ENCODE measurements at places on chromosomes 7 and 10. TPM values are rescaled to one million over a fixed set of nuclear protein-coding genes. Genes with fewer than 3 reads are reported as not detected.
A peak's percentile ranks its signal among the peaks of the same experiment; 100 is the strongest.

RHOBTB1 gene
- total RNA-seq = not detected

AGR3 gene
- not detected for total RNA-seq

DNA sequence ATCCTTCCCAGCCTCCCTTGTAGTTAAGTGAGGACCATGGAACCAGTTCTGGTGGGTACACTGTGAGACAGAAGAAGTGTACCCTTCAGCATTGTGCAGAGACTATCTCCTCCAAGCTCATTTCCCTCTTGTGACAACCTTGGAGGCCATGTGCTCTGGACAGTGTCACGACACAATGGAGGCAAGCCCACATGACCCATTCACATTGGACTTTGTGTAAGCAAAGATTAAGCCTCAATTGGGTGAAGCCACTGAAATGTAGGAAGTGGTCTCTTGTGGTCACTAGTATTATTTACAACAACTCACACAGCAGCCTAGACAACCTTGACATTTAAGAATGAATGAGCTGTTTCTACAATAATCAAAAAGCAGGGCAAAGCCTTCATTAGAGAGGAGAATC lies 124.2 kb downstream of the INHBA start:
- DNase-seq = no peak

DNA sequence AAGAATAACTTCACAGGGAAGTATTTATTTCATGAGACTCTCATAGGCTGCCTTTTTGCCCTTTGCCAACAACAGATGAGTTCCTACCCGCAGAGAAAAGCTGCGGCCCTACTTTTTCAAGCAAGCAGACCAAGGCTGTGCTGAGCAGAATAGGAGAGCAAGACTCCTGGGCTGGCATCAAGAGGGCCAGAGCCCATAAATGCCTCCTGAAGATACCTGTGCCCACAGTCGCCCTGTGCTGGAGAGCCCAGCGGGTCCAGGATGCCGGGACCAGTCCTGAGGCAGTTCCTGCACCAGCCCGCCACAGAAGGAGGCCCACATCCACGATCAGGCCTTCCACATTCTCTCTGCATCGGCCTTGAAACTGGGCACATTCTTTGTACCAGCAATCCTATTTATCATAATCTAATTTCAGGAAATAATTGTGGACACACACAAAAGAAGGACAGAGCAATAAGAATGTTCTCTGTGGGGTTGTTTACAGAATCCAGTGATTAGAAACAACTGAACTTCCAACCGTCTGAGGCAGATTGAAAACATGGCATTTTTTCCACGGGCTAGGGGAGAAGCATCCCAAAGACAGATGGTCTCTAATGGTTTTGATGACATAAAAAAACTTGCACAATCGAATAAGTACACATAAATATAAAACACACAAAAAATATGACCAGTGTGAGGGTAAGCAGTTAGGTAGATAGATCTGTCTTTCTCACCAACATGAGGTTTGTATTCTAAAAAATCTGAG lies 95.6 kb downstream of the CPXM2 start:
- DNase-seq = no peak

DNA sequence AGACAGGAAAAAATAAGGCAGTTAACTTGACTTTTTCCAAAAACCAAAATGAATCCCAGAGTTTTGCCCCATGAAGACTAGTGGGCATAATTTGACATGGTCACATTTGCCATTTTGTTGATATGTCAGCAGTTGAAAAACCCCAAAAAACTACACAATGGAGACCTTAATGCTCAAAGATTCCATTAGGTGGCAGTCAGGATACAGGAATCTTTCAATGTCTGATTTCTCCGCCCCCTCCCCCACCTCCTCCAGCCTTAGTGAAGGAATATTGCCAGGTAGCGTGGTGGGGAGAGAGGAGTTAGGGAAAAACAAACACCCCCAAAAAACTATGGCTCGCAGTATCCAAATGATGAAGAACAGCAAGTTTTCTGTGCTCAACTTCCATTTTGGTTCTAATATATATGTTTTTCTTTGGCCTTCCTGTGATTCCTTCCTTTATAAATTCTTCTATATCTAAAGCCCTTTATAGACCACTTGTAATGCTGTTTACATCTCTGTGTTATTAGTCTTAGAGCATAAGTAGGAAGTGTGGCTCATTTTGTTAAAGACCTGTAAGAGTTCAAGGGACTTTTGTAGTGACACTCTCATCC lies 6.7 kb upstream of the SMNDC1 start:
- no peak for DNase-seq

DNA sequence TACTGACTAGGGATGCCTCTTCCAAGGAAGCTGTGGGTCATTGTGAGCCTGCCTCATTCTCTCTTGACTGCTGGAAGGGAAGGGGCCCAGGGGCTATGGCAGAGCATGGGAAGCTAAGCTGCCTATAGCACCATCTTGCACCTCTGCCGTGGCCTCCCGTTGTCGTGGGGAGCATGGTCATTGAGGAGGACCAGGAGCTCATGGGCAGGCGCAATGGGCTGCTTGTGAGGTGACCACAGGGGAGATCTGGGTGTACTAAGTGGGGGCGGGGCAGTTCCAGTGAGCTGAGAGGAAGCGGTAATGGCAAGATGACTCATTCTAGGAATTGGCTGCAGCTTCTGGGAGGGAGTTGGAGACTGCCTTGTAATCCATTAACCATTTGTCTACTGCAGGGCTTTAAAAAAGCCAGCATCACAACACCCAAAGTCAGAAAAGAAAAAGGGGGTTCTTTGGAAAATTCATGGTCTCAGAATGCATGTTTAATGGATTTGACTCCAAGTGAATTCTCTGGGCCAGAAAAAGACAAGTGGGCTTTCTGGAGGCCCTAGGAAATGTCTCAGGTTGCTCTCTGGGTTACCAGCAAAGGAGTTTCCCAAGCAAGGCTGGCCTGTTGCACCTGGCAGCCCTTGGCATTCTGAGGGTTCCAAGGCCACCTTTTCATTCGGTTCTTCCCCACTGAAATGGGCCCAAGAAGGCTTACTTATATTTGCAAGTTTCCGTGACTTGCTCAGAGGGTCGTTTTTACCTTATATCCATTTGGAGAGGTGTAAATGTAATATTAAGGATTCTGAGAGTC lies 3.6 kb downstream of the DUSP5 start:
- peak; percentile 96 for DNase-seq

- DNase-seq = no peak
These were observed 384.4 kb downstream of the TNS3 start for GRCh38 chr7:47197486-47197885.

A1CF gene
- not detected for total RNA-seq

GRCh38 chr10:88332503-88333247 lies 250.4 kb downstream of the RNLS start:
- DNase-seq = no peak

TMEM229A gene
- total RNA-seq = not detected

GRCh38 chr10:13990946-13991345 lies 339.8 kb downstream of the FRMD4A start:
- no peak for DNase-seq

- no peak for DNase-seq
These were observed 314.4 kb upstream of the BMPER start for GRCh38 chr7:33590916-33591315.

NKX1-2 gene
- not detected for total RNA-seq

DNA sequence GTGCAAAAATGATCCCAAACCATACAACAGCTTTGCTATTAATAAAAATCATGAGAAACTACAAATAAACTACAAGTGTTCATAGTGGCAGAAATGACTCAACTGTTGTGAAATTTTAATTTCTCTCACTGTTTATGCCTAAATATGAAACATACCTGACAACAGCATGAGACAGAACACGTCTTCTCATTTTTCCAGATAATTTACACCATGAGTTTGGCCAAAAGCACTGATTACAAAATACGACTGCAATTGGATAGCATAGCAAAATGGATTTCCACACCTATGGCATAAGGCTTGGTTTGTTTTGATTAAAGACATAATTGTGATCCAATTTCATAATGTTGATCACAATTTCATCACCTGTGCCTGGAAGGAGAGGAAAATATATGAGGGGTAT lies 608.6 kb downstream of the GATA3 start:
- no peak for DNase-seq

DYNC1I1 gene
- total RNA-seq = not detected

MBLAC1 gene
- total RNA-seq = 6.5 TPM

GRCh38 chr10:129715805-129716204 lies 248.3 kb downstream of the EBF3 start:
- no peak for DNase-seq

- no peak for DNase-seq
These were observed 48.5 kb upstream of the SLC29A3 start for GRCh38 chr10:71270301-71271220.

DNA sequence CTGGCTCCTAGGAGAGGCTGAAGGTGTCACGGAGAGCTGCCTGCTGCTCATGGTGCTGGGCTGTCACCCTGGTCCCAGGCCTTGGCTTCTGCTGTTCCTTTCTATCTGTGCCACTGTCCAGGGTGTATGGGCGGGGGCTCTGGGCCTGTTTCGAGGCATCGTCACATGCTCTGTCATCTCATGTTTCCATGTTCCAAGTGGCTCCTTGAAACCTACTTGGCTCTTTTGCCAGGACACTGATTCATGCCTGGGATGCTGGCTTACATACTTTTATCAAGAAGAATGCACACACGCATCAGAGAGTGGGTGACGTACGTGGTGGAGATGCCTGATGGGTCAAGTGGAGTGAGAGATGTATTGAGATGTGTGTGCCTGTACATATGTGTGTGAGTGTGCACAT lies 50.9 kb downstream of the ADCY1 start:
- no peak for DNase-seq

GRCh38 chr10:87562750-87563149 lies 58.1 kb downstream of the MINPP1 start:
- no peak for DNase-seq

GRCh38 chr10:21238717-21239116 lies 286.8 kb downstream of the SKIDA1 start:
- no peak for DNase-seq

DNA sequence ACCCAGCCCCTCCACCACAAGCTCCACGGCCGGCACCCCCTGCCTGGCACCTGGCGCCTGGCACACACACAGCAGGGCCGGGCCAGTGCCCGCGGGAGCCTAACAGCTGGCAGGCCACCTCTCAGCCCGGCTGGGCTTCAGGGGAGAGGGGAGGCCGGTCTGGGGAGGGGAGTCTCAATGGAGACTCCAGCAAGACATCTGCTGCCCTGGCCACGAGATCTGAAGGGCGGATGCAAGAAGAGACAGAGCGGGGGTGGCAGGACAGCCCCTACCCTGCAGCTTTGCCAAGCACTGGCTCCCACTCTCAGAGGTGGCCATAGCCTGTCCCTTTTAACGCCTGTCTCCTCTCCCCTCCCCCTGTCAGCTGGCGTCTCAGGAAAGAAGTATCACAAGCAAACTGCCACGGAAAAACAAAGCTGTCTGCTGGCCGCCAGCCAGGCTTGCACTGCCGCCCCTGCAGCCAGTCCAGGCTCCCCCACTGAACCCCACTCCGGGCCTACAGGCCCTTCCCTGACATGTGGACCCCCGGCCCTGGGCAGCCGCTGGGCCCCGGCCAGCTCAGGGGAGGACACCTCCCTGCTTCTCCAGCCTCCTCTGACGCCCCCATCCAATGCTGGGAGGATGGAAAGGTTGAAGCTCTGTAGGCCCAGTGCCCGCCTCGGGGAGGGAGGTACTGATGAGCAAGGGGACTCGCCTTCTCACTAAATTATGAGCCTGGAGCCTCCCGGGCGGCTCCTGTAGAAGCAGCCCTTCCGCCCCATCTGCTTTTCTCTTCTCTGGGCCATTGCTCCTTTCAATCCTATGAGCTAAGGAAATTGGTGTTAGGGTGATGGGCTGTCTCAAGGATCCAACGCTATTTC lies 178.4 kb downstream of the ARHGAP12 start:
- DNase-seq = peak; percentile 45

MAGI2 gene
- 0.19 TPM for total RNA-seq

- no peak for DNase-seq
These were observed 266.6 kb downstream of the SUGCT start for GRCh38 chr7:40401406-40401805.

DNA sequence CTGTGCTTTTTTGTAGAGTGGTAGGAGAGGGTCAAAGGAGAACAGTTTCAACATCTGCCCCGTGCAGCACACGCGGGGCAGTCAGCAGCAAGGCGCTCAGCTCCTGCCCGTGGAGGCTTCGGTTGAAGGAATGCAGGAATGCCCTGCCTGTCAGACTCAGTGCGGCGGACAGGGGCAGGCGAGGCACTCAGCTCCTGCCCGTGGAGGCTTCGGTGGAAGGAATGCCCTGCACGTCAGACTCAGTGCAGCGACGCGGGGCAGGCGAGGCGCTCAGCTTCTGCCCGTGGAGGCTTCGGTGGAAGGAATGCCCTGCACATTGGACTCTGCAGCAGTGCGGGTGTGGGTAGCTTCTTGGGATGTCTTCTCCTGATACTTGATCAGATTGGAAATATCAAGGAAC lies 37.0 kb downstream of the PPP2R2D start:
- no peak for DNase-seq

PAPSS2 gene
- 2.6 TPM for total RNA-seq

GRCh38 chr7:100370746-100371145 lies 2.5 kb upstream of the PILRA start:
- DNase-seq = no peak

- DNase-seq = no peak
These were observed 305.1 kb upstream of the CSTF2T start for GRCh38 chr10:52004342-52004949.

DNA sequence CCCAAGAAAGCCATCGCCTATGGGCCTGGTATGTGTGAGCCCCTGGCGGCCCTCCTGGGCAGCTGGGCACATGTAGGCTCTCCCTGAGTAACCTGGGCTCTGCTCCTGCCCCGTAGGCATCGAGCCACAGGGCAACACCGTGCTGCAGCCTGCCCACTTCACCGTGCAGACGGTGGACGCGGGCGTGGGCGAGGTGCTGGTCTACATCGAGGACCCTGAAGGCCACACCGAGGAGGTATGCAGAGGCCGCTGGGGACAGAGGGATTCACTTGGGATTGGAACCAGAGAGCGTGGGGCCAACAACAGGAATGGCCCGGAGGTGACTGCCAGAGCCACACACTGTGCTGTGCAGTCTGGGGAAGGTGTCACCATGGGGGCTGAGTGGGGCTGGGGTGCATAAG lies 7.3 kb downstream of the FLNC start:
- DNase-seq = no peak

GRCh38 chr10:132514821-132515520 lies 22.6 kb upstream of the INPP5A start:
- DNase-seq = no peak

DNA sequence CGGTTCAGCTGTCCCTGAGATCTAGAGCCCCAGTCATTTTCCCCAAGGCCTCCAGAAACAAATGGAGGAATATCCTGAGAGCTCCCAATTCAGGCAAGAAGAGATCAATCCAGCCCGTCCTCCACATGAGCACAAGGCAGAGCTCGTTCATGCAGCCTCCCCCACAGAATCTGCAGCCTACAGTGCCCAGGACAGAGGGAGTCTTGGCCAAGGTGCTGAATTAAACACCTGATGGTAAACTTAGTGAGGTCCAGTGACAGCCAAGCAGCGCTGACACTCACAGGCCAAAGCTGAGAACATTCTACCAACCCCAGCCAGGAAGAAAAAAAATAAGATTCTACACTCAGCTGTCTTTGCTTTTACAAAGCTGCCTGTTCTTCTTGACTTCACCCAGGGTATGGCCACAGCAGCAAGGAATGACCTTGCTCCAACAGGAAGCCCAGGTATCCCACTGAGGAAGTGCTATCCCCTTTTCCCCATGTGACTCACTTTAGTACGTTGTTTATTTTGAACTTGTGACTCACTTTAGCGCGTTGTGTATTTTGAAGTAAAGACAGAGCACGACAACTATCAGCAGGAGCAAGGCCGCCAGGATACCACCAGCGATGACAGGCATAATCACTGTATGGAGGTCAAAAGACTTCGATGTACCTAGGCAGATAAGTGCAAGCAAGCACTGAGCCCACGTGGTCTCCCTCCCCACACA lies 4.4 kb upstream of the CUZD1 start:
- DNase-seq = no peak

- DNase-seq = no peak
These were observed 3.6 kb upstream of the JAKMIP3 start for GRCh38 chr10:132062116-132062515.

PRR15 gene
- not detected for total RNA-seq

TAS2R5 gene
- total RNA-seq = 3.0 TPM

TEX47 gene
- not detected for total RNA-seq
